Karpas-422 (cell line): ENCODE measurements at places on chromosomes 1 and 21. TPM values are rescaled to one million over a fixed set of nuclear protein-coding genes. Genes with fewer than 3 reads are reported as not detected.

Gene TSTD1
- 16.0 and 32.3 TPM in 2 replicates for total RNA-seq

Gene HSD3B1
- not detected in 2 replicates for total RNA-seq

Gene EDN2
- not detected in 2 replicates for total RNA-seq

Gene PPFIA4
- total RNA-seq, result 0.04 TPM in 1 of 2 replicates, not detected in the other

Gene TDRD10
- total RNA-seq, result not detected in 2 replicates

Gene GPR37L1
- total RNA-seq, result not detected in 2 replicates

Gene NES
- total RNA-seq, result not detected in 2 replicates

Gene GJA5
- total RNA-seq, result not detected in 2 replicates
